H54 (cell line): ENCODE measurements at places on chromosomes 3 and 15.

GRCh38 chr3:23669541-23670255 lies 136.1 kb upstream of the UBE2E1 start:
- no peak for DNase-seq

DNA sequence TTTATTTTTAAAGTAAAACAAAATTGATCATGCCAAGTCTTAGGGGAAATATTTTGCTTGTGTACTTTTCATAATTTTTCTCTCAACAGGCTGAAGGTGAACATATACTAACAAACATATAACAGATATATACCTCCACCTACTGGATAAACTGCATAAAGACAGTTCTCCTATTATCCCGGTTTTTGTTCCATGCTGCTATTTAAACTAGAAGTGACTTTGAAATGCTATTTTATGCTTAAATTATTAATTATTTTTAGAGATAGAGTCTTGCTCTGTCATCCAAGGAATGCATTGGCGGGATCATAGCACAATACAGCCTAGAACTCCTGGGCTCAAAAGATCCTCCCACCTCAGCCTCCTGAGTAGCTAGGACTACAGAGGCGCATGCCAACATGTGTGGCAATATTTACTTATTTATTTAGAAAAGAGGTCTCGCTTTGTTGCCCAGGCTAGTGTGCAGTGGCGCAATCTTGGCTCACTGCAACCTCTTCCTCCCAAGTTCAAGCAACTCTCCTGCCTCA lies 49.8 kb downstream of the ST3GAL6 start:
- DNase-seq: no peak

DNA sequence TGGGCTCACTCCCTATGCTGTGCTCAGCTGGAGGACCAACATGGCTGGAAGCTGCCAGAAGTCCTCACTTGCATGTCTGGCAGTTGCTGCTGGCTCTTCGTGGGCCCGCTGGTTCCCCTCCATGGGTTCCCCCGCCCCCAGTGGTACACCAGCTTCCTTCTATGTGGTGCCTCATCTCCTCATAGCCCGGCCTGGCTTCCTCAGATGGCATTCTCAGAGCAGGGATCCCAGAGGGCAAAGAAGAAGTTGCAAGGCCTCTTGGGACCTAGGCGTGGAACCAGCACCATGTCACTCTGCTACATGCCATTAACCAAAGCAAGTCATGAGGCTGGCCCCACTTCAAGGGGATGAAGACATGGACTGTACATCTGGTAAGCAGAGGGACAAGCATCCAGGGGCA lies 2.9 kb upstream of the CFAP92 start:
- no peak for DNase-seq

DNA sequence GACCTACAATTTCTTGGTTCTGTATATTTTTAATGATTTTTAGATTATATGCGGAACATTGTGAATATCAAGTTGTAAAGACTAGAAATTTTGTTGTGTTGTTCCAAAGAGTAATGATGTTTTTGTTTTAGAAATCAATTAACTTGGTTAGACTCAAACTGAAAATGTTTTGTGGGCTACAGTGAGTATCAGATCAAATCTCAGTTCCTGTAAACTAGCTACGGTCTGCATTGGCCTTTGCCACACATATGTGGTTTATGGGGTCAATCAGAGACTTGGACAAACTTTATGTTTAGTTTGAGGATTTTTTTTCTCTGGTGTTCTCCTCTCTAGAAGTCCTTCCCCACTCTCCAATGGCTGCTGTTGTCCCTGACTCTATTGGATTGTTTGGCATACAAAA lies 308.0 kb upstream of the THRB start:
- DNase-seq: no peak

DNA sequence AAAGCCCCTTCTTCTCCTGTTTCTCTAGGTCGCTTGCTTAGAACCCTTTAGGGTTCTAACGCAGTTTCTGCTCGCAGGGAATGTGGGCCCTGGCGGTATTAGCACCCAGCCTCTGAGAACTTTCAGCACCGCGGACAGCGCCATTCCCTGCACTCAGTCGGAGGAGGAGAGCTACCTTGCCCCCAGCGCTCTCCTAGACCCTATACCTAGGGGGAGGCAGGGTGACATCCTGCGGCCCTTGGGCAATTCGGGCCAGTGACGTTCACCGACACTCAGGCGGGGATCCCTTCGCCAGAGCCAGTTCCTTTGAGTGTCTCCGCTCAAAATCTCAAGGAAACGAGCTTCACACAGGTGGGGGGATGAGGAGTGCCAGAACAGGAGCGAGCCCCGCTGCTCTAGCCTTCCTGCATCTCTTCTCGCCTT lies 1.3 kb downstream of the SLC7A14 start:
- DNase-seq: peak; percentile 47

GRCh38 chr15:62357431-62357830 lies 192.3 kb upstream of the C2CD4B start:
- DNase-seq: no peak

GRCh38 chr3:106025151-106025722 lies 156.4 kb upstream of the CBLB start:
- no peak for DNase-seq

DNA sequence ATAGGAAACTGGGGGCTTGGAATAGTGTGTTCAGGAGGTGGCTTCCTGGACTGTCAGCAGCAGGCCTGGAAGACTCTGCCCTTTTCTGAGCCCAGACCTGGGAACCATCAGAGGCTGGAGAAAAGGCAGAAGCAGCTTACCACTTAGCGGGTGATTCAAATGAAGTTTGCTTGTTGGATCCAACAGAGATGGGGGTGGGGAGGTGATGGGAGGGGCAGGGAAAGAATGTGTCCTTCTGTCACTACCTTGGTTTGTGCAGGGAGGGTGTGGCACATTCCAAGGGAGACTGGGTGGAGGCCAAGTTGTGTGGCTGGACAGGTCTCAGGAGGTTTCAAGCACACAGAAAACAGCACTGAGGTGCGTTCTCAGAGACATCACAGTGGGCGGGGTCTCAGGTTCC lies 58.8 kb downstream of the TRAK1 start:
- DNase-seq: no peak

GRCh38 chr3:79937567-79937966 lies 169.8 kb upstream of the ROBO1 start:
- DNase-seq: no peak

GRCh38 chr3:195106418-195106906 lies 164.5 kb downstream of the XXYLT1 start:
- peak; percentile 80 for DNase-seq

- DNase-seq: no peak
These were observed 222.9 kb downstream of the WDR72 start for GRCh38 chr15:53536479-53537120.

DNA sequence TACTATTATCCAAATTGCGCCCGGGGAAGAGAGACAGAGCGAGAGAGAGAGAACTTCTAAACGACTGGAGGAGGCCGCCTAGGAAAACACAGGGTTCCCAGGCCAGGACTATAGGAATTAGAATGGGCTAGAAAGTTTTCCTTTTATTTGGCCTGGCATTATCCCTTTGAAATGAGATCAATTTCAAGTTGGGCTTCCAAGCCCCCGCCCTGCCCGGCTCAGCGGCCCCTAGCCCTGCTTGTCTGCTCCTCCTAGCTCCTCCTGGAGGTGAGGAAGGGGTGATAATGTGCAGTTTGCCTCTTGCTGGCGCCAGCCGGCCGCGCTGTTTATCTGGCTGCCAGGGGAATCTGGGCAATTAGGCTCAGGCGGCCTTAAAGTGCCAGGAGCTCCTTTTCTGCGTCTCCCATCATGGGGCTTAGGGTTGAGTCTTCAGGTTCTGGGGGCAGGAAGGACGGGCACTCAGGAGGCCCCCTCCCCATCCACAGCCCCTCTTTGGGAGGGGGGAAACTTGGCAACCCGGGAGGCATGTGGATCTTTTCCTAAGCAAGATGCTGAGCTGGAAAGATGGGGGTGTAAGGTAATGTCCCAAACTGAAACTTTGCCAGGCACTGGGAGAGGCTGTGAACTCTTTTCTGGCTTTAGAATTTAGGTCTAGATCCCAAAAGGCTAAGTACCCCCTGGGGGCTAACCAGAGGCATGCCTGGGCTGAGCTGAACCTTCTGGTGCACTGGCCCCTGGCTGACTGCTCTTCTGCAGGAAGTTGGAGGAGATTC lies 5.5 kb downstream of the SMAD6 start:
- no peak for DNase-seq

DNA sequence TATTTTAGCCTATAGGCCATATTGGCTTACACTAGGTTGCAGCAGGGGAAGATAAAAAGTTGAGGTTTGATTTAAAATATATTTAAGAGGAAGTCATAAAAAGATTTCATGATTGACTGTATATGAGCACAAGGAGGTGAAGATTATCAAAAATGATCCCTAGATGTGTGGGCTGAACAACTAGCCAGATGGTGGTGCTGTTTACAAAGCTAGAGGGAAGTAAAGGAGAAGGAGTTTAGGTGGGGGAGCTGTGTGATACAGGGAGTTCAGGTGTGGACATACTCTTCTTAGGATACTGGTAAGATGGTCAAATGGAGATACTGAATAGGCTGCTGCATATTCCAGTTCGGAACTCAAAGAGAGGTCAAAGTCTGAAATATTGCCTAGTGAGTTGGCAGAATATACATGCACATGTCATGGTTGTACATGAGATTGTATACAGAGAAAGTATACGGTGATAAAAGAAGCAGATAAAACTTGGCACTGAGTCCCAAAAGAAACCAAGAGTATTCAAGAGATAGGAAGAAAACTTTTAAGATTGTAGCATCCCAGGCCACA lies 727.8 kb downstream of the NLGN1 start:
- no peak for DNase-seq

DNA sequence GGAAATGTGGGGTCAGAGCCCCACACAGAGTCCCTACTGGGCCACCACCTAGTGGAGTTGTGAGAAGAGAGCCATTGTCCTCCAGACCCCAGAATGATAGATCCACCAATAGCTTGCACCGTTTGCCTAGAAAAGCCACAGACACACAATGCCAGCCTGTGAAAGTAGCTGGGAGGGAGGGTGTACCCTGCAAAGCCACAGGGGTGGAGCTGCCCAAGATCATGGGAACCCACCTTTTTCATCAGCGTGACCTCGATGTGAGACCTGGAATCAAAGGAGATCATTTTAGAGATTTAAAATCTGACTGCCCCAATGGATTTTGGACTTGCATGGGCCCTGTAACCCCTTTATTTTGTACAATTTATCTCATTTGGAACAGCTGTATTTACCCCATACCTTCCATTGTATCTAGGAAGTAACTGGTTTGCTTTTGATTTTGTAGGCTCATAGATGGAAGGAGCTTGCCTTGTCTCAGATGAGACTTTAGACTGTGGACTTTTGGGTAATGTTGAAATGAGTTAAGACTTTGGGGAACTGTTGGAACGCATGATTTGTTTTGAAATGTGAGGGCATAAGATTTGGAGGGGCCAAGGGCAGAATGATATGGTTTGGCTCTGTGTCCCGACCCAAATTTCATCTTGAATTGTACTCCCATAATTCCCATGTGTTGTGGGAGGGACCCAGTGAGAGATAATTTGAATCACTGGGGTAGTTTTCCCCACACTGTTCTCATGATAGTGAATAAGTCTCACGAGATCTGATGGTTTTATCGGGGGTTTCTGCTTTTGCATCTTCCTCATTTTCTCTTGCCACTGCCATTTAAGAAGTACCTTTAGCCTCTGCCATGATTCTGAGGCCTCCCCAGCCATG lies 49.0 kb downstream of the CD200 start:
- no peak for DNase-seq

GRCh38 chr15:59537403-59537802 lies 74.2 kb upstream of the GCNT3 start:
- DNase-seq: no peak

DNA sequence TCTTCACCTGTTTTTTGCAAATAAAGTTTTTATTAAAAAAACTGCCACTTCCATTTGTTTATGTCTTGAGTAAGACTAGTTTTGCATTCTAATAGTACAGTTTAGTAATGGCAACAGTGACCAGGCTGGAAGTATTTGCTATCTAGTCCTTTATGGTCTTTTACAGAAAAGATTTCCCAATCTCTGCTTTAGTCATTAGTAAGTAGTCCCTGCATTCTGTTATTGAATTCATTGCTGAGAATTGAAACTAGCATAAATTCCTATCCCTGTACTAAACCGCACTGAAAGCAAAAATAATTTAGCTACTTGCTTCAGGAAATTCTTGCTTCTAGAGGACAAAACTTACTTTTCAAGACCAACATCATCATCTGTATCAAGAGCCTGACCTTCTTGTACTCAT lies 46.2 kb downstream of the CNTN6 start:
- DNase-seq: no peak

GRCh38 chr3:179852142-179852905 lies 184.4 kb downstream of the PEX5L start:
- peak; percentile 47 for DNase-seq

GRCh38 chr3:71317749-71318457 lies 265.6 kb downstream of the FOXP1 start:
- no peak for DNase-seq

DNA sequence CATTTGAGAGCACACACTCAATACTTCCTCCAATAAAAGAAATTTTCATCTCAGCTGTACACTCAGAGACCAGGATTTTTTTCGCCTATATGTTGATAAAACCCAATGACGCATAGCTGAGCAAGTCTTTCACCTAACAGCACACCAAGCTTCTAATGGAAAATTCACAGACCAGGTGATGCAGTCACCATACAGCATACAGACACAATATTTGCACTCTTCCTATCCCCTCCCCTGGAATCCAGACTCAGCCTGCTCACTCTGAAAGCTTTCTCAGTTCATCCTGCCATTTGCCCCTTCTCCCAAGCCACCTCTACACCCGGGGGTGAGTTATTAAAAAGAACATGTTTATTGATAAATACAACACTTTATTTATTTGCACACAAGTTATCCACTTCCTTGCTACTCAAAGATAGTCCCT lies 1.7 kb downstream of the TBC1D5 start:
- DNase-seq: peak; percentile 37

DNA sequence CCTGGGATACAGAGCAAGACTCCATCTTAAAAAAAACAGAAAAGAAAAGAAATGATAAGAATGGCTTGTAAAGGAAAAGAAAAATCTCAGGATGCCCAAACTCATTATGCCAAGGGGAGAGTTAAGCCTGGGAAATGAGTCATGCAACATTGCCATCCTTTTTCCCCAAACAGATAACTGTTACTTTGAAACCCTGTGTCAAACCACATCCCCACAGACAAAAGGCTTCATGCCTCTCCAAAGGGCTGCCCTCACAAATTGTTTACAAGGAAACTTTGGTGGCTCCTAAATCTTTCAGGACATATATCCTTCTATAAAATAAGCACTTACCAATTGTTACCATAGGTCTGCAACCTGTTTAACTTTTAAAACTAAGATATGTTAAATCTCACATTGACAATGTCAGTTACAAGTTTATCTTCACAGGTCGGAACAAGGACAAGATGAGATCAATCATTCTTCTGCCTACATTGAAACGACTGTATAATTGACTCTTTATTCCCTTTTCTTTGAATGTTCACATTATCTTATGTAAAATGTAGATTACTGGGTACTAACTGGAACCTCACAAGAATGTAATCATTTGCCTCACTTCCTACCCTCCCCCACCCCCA lies 18.6 kb upstream of the SENP7 start:
- no peak for DNase-seq

- DNase-seq: no peak
These were observed 25.8 kb downstream of the EFCAB12 start for GRCh38 chr3:129402616-129403015.

- DNase-seq: no peak
These were observed 196.4 kb downstream of the RORA start for GRCh38 chr15:61032600-61033286.

DNA sequence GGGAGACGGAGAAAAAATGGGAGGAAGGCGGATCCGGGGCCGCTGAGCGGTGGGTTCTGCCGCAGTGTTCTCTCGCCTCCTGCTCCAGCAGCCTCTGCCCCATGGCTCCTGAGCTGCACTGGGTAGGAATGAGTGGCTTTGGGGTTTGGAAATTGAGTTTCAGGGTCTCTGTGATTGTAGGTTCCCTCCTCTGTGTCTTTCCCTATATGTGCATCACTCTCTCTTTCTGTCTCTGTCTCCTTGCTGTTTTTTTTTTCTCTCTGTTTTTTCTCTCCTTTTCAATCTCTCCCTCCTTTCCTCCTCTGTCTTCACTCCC lies 1.9 kb downstream of the GRM7 start:
- no peak for DNase-seq
